ENCODE measurements at places on chromosomes 1 and 21.

DNA sequence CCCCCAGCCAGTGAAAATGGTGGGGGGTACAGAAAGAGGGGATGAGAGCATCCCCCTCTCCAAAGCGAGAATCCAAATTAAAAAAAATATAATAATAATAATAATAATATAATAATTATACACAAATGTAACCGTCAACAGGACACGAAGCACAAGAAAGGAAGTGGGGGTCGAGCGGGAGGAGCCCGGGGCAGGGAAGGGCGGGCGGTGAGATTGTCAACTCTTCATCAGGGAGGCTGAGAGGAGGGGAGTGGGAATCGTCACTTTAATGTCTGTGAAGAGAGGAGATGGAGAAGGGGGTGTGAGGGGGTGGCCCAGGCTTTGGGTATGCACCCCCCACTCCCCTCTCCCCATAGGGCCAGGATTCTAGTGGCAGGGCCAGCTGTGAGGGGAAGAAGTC, 33.2 kb downstream of the MEF2D start:
- DNase-seq, result no peak

GRCh38 chr1:163191301-163191700, 11.4 kb downstream of the RGS5 start:
- no peak for DNase-seq

GRCh38 chr1:67855961-67856360, 22.7 kb upstream of the GNG12 start:
- no peak for DNase-seq

- no peak for DNase-seq
Measured at GRCh38 chr1:236416165-236416564, 22.1 kb downstream of the EDARADD start.

DNA sequence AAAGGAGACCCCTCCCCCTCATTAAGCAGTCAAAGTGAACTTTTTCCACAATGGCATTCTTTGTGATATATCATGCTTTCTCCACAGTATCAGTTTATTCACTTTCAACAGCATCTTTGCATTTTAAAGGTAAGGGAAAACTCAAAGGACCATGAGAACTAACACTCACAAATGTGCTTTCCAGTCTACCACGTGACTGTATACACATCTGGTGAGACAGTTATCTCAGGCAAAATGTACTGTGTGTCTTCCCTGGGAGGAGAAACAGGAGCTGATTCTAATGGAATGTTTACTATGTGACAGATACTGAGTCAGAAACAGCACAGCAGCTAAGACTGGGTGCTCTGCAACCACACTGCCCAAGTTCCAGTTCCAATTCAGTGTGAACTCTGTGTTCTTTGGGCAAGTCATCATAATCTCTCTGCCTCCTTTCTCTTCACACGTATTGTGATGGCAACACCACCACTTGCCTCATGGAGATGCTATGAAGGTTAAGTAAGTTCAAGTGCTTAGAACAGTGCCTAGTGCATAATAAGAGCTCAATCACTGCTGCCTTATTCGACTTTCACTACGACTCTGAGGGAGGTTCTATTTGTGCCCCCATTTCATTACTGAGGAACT, 79.0 kb downstream of the SLC45A1 start:
- no peak for DNase-seq

GRCh38 chr1:234149217-234149616, 224.0 kb upstream of the COA6 start:
- no peak for DNase-seq

DNA sequence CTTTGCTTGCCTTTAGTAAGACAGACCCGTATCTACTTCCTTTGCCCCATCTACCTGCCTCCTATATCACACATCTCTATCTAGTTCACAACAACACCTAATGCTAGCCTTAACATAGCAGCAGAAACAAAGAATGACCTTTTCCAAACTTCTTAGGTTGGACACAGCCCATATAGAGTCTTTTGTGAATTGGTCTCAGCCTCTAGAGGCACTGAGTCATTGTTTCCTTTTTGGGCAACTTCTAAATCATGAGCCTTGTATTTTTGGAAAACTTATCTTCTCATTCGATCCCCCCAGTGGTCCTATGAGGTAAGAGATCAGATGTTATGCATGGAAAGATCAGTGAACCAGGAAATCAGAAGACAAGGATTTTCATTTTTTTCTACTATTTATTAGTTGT, 679.4 kb upstream of the USP24 start:
- no peak for DNase-seq

DNA sequence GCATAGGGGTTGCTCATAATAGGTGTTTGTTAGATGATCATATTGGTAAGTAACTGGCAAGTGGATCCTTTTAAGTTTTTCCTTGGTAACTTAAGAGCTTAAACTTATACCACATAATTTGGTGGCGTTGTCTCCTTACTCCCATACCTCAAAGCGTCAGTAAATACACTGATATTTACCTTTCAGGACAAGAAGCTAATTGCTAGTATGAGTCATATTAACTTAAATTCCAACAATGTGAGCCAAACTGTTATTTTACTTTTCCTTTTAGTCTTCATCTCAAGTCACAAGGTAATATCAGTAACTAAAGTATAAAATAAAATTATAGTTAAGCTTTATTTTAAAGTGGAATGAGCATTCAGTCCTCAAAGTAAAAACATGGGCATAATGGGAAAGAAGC, 9.0 kb upstream of the SH3GLB1 start:
- DNase-seq, result no peak

- DNase-seq, result no peak
Measured at GRCh38 chr1:178048426-178048825, 45.5 kb upstream of the RASAL2 start.
